Pancreas (tissue), 10 donors: ENCODE measurements at places on chromosomes 16 and 17. TPM values are rescaled to one million over a fixed set of nuclear protein-coding genes. Genes with fewer than 3 reads are reported as not detected.
A peak's percentile ranks its signal among the peaks of the same experiment; 100 is the strongest.

KRT33A gene
- total RNA-seq, result not detected

SCIMP gene
- 2.2 TPM for total RNA-seq

CCL16 gene
- total RNA-seq, result not detected

KCNH4 gene
- total RNA-seq, result 0.03 TPM

EVPLL gene
- not detected for total RNA-seq

GRCh38 chr17:15931394-15931793, 13.5 kb upstream of the ADORA2B start:
- no peak for DNase-seq

GRCh38 chr16:57616876-57617275, 11.6 kb upstream of the ADGRG1 start:
- DNase-seq, result peak; percentile 25

GRCh38 chr16:29641561-29641960, 21.5 kb upstream of the SPN start:
- DNase-seq, result no peak

DNA sequence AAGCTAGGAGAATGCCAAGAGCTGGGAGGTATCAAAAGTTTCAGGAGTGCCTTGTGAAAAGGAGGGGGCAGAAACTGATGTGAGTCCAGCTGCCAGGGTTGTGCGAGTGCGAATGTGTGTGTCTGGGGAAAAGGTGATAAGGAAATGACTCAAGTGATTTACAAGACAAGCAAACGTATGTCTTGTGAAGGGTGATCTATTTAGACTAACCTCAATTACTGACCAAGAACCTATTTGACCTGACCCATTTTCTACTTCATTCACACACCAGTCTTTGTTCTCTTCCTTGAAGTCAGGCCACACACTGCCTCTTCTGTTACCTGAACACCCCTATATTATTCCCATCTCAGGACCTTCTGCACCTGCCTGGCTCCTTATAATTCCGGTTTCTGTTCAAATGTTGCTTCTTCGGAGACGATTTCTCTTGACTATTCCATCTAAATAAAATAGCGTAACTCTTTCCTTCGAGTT, 1.0 kb downstream of the GDE1 start:
- no peak for DNase-seq

DNA sequence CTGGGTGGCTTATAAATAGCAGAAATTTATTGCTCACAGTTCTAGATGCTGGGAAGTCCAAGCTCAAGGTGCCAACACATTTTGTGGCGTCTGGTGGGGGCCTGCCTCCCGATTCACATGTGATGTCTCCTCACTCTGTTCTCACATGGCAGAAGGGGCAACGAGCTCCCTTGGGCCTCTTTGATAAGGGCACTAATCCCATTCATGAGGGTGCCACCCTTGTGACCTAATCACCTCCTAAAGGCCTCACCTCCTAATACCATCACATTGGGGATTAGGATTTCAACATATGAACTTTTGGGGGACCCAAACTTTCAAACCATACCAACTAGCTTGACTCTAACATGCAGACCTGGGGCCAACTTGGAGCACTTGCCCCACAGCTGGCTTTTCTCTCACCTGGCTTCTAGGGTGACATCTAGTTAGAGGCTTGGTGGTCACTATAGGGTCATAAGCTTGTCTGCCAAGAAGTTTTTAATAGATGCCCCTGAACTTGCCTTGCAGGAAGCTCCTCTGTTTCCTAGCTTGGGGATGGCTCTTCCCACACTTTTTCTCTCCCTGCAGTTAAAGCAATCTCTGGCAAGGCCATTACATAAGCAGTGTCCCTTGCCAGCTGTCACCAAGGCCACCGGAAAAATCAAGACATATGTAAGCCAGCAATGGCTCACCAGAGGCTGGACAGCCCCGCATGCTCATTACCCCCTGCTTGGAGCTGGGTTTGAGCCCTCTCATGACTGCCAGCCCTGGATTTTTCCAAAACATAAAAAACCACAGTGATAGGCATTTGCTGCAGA, 8.4 kb upstream of the MED9 start:
- no peak for DNase-seq
